Right forelimb (tissue), 1 donor: ENCODE measurements at places on chromosomes 2 and 18.

- no peak for DNase-seq
Measured at GRCh38 chr2:32756074-32756727, 128.4 kb downstream of the TTC27 start.

DNA sequence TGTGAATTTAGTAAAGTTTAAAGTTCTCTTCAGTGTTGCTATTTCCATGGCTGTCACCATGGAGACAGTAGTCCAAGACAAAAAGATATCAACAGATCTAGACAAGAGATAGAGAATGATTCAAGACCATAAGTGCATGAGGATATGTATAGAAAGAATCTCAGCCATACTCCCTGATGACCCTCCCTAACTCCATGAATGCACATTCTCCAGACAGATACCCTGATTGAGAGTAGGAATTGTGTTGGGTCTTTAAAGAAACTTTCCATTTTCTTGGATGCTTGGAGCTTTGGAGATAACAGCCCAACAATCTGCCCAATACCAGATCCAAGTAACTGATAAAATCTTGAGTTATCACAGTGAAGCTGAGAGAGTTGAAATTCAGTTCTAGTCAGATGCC is 1601.2 kb upstream of the CELF4 start:
- DNase-seq = no peak

DNA sequence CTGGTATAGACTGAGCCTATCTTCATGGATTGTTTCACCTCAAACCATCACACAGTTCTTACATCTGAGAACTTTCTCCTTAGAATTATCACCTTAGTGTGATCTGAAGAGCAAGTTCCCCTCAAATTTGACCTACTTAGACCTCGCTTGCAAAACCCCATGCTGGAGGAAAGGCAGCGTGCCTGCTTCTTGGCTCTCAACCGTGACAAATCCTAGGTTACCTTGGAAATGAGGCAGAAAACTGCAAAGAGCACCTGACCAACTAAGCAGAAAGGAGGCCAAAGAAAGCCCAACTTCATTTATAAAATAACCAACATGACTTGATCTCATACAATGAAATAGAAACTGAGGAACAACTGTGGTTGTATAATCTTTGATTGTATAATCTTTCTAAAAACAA is 146.4 kb downstream of the RAB3GAP1 start:
- no peak for DNase-seq

DNA sequence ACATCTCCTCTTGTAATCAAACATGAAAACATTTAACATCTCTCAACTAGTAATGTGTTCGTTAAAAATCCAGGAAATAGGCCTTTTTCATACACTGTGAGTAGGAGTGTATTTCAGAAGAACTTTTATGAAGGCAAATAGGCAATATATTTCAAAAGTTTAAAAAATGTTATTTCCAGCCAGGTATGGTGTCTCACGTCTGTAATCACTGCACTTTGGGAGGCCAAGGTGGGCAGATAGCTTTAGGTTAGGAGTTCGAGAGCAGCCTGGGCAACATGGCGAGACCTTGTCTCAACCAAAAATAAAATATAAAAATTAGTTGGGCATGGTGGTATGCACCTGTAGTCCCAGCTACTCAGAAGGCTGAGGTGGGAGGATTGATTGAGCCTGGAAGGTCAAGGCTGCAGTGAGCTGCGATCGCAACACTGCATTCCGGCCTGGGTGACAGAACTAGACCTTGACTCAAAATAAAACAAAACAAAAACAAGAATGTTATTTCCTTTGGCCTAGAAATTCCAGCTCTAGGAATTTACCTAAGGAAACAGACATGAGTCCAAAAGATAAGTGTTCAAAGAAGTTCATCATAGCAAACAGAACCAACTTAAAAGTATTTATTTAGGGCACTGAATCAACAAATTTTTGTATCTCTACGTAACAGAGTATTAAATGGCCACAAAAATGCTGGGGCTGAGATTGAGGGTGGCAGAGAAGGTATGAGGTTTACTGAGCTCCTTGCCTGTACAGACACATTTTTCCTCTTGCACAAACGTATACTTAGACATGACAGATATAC is 14.9 kb downstream of the RBKS start:
- no peak for DNase-seq

DNA sequence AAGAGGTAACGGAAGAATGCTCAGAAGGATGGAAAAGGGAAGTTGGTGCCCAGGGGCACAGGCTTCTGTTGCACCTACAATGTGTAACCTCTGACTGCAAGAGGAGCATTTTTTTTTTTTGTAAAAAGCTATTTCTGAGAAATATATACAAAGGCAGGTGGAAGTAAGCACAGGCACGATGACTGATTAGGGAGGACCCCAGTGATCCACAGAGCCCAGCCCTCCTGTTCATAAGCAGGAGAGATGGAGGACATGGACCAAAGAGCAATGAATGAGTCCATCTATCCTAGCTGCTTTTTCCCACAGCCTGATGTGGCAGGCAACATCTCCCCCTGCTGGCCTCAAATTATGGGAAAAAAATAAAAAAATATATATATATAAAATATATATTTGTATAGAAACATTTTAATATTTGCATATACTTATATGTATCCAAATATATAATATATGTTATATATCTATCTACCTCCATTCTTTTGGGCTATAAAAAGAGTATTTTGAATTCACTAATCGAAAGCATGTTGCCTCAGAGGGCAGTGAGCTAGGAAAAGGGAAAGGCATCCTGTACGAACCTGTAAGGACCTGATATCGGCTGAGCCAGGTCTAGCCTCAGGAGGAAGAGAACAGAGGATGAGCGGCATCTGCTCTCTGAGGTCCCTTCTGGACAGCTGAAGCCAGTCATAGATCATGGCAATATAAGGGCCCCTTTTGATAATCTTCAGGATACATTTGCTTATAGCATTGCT is 166.0 kb upstream of the STK17B start:
- DNase-seq = no peak

DNA sequence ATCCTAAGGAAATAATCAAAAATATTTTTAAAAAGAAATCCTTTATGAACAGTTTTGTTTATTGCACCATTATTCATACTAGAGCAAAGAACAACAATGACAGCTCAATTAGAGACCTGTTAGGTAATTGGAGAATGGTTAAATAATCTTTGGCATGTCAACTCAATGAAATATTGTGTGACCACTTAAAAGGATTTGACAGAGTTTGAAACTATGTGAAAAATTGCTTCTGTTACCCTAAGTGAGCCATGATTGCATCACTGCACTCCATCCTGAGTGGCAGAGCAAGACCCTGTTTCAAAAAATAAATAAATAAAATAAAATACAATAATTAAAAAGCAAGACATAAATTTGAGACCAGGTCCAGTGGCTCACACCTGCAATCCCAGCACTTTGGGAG is 66.1 kb upstream of the ATP8B1 start:
- no peak for DNase-seq

GRCh38 chr2:75896779-75897366 is 186.2 kb upstream of the GCFC2 start:
- DNase-seq = no peak

GRCh38 chr18:79379251-79379905 is 16.4 kb upstream of the NFATC1 start:
- no peak for DNase-seq

- DNase-seq = no peak
Measured at GRCh38 chr2:112001136-112001715, 53.8 kb upstream of the TMEM87B start.

GRCh38 chr2:127614731-127615130 is 31.2 kb upstream of the GPR17 start:
- no peak for DNase-seq

DNA sequence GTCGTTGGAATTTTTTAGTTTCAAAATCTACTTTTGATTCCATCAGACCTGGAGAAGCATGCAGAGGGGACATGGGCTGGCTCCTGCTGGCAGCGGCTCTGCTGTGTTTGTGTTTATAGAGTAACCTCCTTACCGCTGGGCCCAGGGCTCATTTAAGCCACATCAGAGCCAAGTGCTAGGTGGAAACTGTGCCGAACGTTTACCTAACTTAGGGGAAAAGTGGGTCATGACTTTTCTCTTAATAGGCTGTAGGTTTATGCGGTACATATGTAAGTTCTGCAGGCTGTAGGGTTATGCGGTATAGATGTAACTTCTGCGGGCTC is 17.7 kb downstream of the CNDP2 start:
- no peak for DNase-seq

- no peak for DNase-seq
Measured at GRCh38 chr2:223967981-223968380, 10.7 kb downstream of the MRPL44 start.

GRCh38 chr2:1611886-1612285 is 132.4 kb downstream of the PXDN start:
- DNase-seq = no peak

DNA sequence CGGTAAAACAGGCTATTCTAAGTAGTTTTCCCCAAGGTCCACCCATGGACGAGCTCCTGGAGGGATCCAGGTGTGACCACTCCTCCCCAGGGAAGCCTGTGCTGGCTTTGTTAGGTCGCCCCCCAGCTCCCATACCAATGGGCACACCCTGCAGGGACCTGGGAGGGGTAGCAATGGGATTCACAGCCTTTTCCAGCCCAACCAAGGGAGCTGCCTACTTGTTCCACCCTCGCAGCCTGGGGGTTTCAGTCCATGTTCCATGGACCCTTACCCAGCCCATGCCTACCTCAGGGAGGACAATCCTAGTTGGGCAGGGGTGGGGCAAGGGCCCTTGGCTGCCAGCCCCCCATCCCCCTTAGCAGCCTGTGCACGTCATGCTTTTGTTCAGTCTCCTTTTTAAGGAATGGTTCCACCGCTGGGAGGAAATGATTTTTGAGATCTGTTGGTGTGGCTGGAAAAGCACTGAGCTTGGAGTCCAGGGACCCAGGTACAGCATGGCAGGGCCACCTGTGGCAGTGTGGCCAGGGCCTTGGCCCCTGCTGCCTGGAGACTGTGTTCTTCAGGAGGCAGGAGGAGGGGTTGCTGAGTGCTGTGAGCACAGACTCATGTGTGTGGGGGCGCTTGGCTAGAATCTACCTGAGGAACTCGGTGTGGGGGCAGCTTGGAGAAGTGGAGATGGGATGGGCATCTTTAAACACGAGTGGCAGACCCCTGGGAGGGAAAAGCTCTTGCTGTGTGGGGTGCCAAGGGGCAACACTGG is 166.8 kb downstream of the TWIST2 start:
- no peak for DNase-seq

- DNase-seq = peak; percentile 17
Measured at GRCh38 chr18:46291149-46291548, 187.0 kb downstream of the HAUS1 start.

DNA sequence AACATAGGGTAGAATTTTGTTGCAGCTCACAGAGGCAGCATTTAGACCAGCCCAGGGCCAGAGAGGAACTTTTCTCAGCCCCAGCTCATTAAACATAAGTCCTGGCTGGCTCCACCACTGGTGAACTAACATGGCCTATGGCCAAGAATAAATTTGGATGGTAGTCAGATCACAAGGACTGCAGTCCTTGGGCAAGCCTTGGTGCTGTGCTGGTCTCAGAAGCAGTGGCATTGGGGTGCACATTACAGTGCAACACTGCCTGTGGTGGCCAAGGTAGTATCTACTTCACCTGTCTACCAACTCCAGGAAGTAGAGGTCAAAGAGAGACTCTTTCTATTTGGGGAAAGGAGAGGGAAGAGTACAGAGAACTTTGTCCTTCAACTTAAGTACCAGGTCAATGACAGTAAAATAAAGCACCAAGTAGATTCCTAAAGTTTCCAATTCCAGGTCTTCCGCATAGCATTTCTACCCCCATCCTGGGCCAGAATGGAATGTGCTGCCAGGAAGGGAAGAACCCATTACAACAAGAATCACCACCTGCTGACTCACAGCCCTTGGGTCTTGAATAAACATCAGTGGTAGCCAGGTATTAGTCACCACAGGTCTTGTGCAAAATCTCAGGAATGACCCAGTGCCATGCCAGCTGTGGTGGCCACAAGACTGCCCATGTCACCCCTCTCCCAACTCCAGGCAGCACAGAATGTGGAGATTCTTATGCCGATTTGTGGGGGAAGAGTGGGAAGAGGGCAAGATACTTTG is 155.4 kb upstream of the FSIP2 start:
- no peak for DNase-seq

- no peak for DNase-seq
Measured at GRCh38 chr2:173750353-173750801, 214.8 kb downstream of the SP3 start.

DNA sequence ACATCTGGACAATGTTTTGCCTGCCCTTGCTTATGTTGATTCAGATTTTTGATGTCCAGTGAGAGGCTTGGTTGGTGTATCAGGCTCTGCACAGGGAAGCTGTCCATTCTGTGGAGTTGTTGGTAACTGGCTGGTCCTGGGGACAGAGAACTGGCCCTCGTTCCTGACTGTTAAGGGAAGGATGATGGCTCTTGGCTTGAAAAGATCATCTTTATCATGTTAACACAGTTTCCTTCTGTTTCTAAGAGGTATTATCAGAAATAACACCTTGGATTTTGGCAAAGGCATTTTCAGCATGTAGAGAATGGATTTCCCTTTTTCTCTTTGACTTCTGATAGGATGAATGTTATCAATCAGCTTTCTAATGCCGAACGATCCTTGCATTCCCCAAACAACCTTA is 19.3 kb downstream of the STK25 start:
- DNase-seq = no peak
